ENCODE measurements at places on chromosomes 12 and 14.

DNA sequence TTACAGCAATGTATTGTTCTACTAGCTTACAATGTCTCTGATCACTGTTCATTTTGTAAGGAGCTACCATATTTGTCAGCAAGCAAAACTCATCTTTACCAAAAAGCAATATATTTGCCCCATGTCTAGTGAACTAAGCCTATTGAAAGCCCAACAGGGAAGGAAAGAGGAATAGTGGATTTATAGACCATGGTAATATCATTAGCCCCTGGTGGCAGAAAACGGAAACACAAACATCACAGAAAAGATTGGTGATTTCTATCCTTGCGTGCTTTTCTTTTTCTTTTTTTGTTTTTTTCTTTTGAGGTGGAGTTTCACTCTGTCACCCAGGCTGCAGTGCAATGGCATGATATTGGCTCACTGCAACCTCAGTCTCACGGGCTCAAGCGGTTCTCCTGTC lies 1562.4 kb upstream of the TMEM132C start:
- no peak for DNase-seq

GRCh38 chr14:77105145-77105939 lies 7.3 kb downstream of the CIPC start:
- DNase-seq, result no peak

DNA sequence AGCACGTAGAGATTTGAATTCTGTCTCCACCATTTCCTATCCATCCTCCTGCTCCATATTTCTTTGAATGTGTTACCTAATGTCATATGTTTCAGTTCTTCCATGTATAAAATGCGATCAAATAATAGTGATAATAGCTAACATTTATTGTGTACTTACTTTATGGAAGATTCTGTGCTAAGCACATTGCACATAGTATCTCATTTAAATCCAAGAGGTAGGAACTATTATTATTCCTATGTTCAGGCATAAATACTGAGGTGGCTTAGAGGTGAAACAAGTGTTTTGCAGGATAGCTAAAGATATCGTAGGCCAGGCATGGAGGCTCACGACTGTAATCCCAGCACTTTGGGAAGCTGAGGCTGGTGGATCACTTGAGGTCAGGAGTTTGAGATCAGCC lies 17.5 kb upstream of the AICDA start:
- no peak for DNase-seq

DNA sequence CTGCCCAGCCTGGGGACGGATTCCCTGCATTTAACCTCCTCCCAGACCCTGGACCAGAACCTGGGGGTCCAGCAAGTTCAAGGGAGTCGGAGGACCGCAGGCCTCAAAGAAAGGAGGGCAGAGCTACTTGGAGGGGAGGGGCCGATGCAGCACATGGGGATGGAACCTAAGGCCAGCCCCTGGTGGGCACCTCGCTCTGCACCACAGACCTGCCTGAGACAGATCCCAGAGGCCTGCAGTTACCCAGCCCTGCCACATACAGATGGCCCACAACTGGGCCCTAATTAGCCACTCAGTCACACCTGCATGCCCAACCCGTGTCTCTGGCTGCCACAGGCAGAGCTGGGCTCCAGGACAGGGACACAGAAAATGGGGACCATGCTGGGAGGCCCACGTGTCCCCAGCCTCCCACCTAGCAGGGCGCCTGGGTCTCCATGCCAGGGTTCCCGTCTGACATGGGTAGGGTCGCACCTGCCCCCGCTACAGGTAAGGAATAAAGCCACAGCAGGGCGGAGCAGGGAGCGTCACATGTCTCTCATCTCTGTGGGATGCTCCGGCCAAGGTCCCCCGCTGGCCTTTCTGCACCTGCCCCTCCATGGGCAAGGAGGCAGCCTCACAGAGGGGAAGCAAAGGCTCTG lies 16.7 kb downstream of the AKT1 start:
- no peak for DNase-seq

DNA sequence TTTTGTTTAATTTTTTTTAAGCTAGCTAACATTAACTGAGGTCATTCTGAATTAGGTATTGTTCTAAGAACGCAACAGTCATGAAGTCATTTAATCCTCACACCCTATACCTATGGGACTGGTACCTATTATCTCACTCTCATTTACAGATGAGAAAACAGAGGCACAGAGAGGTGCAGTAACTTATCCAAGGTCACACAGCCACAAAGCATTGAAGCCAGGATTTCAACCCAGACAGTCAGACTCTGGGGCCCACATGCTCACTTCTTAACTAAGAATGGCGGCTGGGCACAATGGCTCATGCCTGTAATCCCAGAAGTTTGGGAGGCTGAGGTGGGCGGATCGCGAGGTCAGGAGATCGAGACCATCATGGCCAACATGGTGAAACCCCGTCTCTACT lies 15.0 kb upstream of the DTX1 start:
- DNase-seq, result no peak

GRCh38 chr12:82874945-82875344 lies 188.2 kb downstream of the TMTC2 start:
- DNase-seq, result peak; percentile 65

GRCh38 chr12:19465711-19466110 lies 26.4 kb downstream of the AEBP2 start:
- no peak for DNase-seq

- DNase-seq, result no peak
Observed at GRCh38 chr12:45915405-45915804, 75.0 kb downstream of the SCAF11 start.

DNA sequence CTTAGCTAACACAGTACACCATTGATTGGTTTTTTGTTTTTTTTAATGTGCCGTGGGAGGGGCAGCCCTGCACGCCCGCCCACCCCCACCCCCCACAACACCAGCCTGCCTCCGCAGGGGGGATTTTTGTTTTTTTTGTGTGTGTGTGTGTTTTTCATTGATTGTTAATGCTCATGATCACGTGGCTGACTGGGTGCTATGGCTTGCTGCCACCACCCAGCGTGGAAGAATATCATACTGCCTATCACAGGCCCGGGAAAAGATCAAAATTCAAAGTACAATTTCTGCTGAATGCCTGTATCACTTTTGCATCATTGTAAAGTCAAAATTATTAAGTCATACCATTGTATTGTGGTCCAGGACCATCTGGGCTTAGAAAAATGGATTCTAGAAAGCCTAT lies 8.3 kb downstream of the RESF1 start:
- no peak for DNase-seq

DNA sequence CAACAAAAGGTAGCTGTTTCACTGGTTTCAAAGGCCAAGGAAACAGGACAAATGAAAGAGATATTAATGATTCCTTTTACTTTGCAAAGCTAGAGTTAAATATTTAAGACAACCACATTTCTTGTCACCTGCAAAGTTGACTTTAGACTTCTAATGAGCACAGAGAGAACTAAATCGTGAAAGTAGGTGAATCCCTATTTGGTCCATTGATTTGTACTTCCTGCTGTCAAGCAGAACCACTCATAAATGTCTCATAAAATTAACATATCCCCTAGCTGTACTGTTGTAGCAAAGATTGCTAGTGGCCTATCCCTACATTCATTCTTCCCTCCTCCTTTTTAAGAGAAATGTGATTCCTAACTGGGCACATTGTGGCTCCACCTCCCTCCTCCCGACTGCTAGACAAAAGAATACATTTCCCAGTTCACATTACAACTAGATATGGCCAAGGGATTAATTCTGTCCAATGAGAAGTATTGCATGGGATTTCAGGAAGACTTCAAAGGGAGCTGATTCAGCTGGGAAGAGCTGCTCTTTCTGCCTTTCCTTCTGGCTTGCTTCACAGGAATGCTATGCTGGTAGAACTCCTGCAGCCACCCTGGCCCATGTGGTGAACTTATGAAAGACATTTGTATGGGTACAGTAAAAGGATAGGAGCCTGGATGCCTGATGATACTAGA lies 227.5 kb upstream of the ABCD2 start:
- DNase-seq, result no peak

GRCh38 chr14:34423445-34423844 lies 38.6 kb downstream of the SPTSSA start:
- DNase-seq, result no peak

GRCh38 chr12:86727160-86727559 lies 471.0 kb upstream of the MGAT4C start:
- DNase-seq, result peak; percentile 18

- peak; percentile 12 for DNase-seq
Observed at GRCh38 chr12:48618541-48618940, 48.7 kb upstream of the LALBA start.

- no peak for DNase-seq
Observed at GRCh38 chr14:29078810-29079522, 312.4 kb downstream of the FOXG1 start.

DNA sequence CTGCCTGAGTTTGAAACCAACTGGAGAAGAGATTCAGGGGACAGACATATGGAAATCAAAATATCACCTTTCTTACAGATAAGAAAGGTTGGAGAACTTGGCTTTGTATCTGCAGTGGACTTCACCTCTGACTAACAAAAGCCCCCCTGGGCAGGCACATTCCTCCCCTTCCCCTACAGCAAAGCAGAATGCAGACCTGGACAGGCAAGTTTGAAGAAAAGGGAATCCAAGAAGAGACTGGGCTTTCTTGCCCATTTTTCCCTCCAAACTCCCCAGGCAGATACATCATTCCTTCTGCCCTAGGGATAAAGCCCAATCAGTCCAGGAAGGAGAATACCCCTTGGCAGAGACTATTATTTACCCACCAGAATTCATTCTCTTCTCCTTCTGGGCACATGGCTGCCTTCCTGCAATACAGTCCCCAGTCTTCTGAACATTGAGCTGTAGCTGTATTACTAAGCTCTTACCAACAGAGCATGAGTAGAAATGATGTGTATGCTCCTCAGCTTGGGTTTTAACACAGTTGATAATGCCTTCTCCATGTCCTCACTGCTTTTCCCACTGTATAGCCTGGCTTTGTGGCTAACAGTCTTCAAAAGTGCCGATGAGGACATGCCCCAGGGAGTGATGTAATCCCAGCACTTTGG lies 17.4 kb upstream of the NAP1L1 start:
- no peak for DNase-seq

- no peak for DNase-seq
Observed at GRCh38 chr12:9323144-9323681, 115.0 kb upstream of the PZP start.

- no peak for DNase-seq
Observed at GRCh38 chr12:14883686-14884085, 2.0 kb downstream of the MGP start.

GRCh38 chr12:56864318-56864717 lies 69.9 kb downstream of the SDR9C7 start:
- DNase-seq, result no peak

DNA sequence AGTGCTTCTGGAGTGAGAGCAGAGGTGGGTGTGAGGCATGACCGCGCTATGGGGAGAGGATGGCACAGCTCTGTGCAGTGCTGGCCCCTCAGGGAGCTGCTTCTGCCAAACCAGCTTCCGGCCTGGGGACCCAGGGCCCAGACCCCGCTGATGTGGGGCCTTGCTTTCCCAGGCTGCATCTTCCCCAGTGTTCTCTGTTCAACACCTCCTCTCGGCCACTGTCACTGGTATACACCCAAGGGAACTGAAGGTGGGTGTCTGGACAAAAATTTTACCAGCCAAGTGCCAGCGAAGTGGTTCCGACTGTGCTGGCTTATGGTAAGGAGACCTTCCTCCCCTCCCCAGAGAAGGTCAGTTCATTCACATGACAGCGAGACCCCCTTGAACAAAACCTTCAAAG lies 179.1 kb downstream of the AACS start:
- DNase-seq, result no peak

GRCh38 chr12:6306151-6306550 lies 4.3 kb upstream of the PLEKHG6 start:
- no peak for DNase-seq

DNA sequence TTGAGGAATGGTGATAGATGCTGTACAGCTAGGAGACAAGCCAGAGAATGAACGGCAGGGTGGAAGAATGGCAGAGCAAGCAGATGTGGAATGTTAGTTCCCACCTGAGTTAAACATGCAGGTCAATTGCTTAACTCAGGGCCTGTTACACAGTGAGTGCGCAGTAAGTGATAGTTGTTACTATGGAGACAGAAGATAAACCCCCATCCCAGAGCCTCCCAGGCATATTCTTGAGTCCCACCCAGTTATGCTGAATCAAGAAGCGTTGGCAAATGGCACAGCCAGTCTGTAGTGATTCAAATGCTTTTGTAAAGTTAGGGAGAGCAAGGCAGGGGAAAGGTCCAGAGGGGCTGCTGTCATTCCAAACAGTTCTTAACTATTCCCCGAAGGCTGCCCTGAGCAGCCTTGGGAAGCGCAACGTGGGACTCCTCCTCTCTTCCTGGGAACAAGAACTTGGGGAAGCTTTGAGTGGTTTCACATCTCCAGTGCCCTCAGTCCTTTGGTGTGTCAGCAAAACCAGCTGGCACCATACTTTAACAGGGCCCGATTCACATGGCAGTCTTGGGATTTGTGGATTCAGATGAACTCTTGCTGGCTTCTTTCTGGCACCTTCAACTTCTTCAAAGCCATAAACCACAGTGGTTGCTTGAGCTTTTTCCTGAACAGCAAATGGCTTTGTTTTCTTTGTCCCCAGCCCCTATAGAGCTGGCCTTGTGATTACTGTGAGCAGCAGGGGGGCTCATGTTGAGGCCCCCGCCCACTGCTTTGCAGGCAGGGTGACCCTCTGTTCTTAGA lies 66.4 kb downstream of the PPM1A start:
- no peak for DNase-seq

GRCh38 chr12:6941782-6942181 lies 1.8 kb upstream of the RNU7-1 start:
- DNase-seq, result no peak

- no peak for DNase-seq
Observed at GRCh38 chr12:79356216-79356615, 334.5 kb downstream of the PAWR start.

DNA sequence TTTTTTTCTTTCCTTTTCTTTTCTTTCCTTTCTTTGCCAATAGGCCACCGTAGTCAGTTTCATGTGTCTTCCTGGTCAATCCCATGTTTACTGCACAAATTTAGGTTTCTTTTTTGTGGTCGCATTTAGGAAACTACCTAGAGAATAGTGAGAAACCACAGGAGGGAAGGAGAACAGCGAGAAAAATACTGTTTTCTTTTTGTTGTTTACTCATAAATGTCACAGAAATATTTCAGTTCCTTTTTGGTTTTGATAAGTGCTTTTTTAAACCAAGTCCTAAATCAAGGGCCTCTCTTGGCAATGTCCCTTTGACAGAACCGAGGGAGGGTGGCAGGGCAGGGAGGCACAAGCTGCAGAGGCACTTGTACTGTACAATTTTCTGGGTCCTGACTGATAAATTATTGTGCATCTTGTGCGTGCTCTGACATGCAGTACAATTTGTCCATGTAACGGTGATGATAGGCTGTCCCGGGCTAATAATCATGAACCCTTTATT lies 326.1 kb downstream of the CACNA1C start:
- DNase-seq, result no peak

GRCh38 chr14:35879654-35880249 lies 53.6 kb downstream of the BRMS1L start:
- no peak for DNase-seq

Data from epithelial cell of prostate (primary cell).